ENCODE measurements at places on chromosomes 2 and 18.
A peak's percentile ranks its signal among the peaks of the same experiment; 100 is the strongest.

DNA sequence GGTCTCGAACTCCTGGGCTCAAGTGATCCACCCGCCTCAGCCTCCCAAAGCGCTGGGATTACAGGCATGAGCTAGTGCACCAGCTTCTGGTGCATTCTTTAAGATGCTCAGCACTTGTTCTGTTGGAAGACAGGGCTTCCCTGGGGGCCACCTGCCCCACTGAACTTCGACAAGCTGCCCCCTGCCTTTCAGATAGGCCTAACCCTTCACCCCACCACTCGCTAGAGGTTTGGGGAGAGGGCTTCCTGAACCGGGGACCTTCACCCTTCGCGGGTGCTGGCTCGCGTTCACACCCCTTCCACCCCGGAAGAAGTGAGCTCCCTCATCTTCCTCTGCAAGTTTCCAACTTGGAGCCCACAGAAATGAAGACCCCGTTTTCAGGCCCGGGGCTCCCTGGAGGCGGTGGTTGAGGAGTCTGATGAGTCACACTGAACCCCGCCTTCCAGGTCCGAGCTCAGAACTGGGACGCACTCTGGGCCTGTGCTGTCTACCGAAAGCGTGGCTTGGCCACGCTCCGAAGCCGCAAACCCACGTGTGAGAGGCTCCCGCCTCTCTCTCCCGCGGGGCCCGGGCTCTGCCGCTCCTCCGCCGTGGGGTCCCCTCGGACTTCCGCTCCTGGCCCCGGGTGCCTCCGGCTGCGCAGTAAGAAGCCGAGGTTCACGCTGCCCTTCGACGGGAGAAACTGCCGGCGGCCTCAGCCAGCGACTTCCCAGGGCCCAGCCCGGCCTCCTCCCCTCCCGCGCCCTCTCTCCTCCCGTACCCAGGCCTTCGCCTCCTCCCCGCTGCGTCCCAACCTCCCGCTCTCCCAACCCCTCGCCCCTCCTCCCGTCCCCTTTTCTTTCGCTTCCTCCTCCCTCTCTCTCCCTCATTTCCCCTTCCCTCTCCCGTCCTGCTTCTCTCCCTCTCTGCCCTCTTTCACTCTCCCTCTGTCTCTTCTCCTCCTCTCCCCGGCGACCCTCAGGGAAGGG, 47.5 kb upstream of the SP3 start:
- peak; percentile 13 for DNase-seq

- DNase-seq = no peak
Measured at GRCh38 chr2:26316041-26316440, 29.9 kb upstream of the SELENOI start.

DNA sequence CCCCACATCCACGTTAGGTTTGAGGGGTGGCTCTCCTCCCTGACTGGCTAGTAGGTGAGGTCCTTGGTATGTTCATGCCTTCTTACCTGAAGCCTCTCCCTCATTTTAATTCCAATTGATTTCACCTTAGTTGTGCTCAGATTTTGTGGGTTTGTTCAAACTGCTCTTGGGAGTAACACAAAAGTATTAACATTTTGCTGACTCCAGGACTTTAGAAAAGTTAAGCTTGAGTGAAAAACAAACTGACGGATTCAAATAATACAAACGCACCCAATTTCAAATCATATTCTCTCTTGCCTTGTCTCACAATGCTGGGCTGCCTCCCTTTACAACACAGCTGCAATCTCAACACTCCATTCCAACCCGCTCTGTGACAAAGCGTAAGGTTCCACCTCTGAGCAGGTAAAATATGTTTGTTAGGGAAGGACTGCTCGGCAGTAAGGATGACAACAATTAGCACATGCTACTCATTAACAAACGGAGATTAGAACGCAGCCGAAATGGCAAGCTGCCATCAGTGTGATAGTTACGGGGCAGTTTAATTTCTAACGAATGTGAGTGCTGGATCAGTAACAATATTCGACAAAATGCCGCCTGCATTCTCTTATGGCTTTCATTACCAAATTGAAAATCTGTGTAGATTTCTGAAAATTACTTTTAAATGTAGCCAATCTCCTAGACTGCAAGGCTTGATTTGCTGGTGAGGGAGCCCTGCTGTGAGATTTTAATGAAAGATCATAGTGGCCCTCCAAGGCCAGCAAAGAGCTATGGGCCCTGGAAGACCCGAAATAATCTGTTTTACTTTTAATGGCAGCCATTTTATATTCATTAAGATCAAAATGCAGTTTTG, 730.6 kb upstream of the FANCL start:
- DNase-seq = no peak

DNA sequence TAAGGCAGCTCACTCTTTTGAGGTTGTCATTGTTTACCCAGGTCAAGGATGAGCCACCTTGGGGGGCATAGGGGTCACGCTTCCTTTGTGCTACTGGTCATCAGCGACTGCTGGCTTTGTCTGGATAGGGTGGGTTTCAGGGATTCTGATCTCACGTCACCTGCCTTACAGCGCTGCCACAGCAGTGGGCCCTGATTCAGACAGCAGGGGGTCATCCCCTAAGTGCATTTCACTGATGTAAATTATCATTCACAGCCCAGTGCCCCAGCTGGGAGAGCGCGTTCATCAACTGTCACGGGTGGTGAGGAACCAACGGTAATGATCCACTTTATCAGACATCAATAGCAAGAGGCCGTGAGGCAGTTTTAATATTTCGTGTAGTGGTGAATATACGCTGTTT, 291.2 kb downstream of the NEDD4L start:
- DNase-seq = no peak

DNA sequence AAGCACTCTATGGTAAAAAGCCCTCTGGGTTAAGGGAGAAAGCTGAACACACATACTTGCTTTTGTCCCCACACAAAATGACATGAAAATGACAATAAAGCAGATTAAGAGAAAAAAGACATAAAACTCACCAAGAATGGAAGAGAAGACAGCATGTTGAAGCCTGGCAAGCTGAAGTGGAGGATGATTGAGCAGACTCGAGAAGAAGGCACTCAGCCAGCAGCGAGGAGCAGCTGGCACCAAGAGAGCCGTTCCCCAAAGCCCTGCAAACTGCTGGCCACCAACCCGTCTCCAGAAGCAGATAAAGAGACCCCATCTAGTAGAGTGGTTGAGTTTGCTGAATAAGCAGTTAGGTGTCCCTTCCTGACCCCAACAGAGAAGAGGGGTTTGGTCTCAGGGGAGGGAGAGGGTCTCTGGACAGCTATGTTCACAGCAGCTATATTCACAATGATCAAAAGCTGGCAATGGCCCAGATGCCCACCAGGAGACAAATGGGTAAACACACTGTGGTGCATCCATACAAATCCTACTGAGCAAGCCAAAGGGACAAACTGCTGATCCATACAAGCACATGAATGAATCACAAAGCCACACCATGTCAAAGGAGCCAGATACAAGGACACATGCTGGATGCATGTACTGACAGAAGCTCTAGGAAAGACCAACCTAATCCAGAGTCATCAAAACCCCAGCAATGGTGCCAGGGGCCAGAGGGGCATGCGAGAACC, 36.9 kb downstream of the FAM168B start:
- no peak for DNase-seq

DNA sequence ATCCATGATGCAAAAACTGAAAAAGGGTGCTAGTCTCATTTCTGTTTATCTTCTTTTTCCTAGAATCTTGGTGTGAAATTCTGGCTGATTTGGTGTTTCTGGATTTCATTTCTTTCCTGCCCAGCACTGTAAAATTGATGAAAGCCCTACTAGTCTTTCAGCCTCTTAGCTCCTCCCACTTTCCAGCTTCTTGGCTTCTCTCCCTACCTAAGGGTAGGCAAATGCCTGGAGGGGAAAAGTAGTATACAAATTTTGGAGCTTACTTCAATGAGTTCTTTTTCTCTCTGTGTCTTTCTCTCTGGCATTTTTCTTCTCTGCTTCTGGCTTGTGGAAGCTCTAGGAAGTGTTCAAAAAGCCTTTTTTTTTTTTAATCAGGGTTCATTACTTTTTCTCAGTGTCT, 160.5 kb downstream of the XIRP2 start:
- DNase-seq = no peak

DNA sequence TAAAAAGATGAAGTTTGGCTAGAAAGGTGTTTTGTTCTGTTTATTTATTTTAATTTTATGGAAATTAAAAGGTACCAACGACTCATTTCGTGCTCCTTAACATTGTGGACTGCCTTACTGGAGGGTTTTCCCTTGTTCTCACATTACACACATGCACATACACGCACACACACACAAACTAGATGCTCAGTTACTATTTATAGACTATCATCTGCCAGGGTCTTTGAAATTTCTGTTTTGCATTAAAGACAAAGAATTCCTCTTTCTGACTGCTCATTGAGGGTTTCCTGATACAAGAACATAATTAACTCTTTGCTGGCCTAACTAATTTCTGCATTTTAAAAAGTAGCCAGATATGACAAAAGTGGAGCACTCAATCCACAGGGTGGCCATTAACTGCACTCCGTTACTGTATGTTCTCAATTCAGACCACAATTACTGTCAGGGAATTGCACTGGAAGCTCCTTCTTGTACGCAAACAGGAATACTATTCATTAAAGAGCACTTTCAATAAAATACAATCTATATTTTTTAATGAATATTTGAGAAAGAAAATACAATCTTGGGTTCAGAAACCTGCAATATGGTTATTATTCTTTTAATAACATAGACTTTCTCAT, 366.9 kb upstream of the GALNT5 start:
- no peak for DNase-seq

DNA sequence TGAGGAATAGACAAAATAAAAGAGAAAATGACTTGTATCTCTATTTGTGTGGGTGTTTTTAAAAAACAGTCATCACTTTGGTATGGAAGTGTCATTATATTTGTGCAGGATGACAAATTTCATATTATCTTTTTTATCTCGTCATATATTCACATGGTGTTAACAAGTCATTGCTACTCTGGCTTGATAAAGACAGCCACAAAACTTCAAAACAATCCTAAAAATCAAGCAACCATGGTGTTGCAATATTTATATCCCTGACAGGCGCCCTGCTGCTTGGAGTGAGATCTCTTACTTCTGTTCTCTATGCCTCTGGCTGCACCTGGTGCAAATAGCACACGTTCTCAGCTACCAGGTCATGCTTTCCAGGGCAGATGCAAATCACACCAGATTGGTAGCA, 278.0 kb upstream of the EPHA4 start:
- DNase-seq = no peak

GRCh38 chr18:13372531-13372951, 154.0 kb downstream of the LDLRAD4 start:
- DNase-seq = no peak

DNA sequence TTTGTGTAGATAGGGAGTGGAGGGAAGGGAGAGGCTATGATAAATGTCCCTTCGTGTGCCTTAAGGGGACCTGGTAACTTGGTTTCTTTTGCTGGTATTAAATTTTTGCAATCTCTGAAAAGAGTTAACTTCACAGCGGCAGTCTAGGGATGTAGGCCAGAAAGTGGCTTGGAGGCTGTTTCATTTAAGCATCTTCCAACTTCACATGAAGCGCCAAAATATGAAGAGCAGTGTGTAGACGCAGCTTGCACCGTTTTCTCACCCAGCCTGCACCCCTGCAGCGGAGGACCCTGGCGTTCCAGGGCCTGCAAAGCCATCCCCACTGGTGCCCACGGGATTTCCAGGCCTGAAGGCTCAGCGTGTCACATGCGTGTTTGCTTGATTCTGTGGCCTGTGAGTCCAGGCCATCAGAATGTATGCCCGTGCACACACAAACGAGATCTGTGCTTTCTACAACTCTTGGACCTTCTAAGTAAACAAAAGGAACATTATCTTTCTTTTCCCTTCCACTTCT, 87.2 kb upstream of the EPB41L3 start:
- no peak for DNase-seq

GRCh38 chr2:241555711-241556110, 2.8 kb upstream of the BOK start:
- no peak for DNase-seq

DNA sequence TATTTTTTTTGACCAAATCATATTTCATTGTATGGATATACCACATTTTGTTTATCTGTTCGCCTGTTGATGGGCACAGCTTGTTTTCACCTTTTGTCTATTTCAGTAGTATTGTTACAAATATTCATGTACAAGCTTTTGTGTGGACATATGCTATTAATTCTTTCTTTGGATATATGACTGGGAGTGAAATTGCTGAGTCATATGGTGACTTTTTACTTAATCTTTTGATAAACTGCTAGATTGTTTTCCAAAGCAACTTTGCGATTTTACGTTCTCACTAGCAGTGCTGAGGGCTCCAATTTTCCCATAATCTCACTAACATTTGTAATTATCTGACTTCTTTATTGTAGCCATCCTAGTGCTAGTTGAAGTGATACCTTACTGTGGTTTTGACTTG, 112.4 kb downstream of the CD8B2 start:
- DNase-seq = no peak

- DNase-seq = no peak
Measured at GRCh38 chr2:19739256-19739655, 162.5 kb downstream of the TTC32 start.

GRCh38 chr2:226669905-226670304, 129.7 kb downstream of the IRS1 start:
- no peak for DNase-seq

Measured in stimulated activated CD4-positive, alpha-beta T cell treated with anti-CD3 and anti-CD28 coated beads, Interleukin-1b, Interleukin-23, amount 100 ng/mL, for 48 hours (primary cell).